ENCODE measurements at places on chromosomes 5 and 9.

- DNase-seq, result no peak
Observed at GRCh38 chr5:15948190-15948589, 231.4 kb downstream of the MARCHF11 start.

- DNase-seq, result no peak
Observed at GRCh38 chr9:115278326-115279035, 160.5 kb upstream of the TNC start.

GRCh38 chr9:11686733-11687132 is 1006.5 kb upstream of the TYRP1 start:
- no peak for DNase-seq

DNA sequence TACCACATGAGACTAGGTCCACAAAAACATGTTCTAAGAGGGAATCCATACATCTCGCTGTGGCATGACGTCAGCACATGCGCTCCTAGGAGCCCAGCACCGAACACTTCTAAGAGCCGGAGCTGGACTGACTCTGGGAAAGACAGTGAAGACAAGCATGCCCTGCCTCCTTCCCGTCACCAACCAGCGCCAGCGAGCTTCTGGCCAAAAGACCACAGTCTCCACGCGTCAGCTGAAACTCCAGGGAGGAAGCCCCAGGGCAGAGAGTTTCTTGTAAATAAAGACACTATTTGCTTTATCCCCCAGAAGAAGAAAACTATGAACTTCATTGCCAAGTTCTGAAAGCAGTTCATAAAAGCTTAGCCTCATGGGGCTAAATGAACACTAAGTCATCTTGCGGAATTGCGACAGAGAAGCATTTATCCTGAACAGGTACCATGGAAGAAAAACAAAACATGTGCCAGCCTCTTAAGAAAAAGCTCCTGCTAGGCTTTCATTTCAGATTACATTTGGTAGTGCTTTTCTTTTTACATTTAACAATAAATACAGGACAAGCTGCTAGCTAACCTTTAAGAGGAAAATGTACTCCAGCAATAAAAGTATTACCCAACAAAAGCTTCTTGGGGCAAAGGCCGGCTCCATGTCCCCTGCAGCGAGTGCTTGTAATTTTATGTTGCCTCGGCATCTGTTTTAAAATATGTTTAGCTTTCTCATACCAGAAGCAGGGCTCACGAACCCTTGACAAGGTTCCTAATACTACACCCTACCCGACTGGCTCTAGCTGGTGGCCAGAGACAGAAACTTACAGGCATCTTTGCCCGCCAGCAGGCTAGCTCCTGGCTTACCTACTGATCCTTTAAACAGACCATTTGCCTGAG is 96.5 kb downstream of the PRRT1B start:
- no peak for DNase-seq

DNA sequence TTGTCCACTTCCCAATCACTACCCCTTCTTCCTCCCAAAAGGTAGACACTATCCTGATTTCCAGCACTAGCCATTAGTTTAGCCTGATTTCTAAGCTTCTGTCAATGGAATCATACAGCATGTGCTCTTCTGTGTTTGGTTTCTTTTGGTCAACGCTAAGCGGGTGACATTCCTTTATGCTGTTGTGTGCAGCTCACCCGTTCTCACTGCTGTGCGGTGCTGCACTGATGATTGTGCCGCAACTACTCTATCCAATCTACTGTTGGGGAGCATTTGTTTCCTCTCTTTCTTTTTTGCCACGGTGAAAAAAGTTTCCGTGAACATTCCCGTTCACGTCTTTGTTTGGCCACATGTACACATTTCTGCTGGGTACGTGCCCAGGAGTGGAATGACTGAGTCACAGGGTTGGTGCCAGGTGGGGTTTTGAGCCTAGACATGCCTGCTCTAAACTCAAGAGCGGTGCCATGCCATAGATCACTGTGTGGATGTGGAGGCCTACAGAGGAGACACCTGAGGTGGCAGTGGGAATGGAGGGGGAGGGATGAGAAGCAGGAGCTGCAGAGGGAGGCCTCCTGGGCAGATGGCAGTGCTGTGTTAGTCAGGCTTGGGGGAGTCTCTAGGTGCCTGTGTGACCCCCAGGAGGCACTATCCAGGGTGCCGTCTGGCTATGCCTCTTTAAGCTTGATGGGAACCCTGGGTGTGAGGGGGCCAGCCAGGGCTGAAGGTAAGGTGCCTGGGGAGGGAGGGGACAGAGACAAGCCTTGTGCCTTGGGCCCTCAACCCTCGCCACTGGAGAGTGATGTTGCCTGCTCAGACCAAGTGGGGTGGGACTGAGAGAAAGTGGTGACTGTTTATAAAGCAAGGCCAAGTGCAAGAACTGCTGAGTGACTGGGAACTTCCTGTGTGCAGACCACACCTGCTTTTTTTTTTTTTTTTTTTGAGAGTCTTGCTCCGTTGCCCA is 11.4 kb upstream of the ANKRD33B start:
- DNase-seq, result no peak

GRCh38 chr5:62093411-62093810 is 212.6 kb upstream of the KIF2A start:
- DNase-seq, result no peak

GRCh38 chr5:152086668-152087067 is 162.0 kb upstream of the GLRA1 start:
- no peak for DNase-seq

DNA sequence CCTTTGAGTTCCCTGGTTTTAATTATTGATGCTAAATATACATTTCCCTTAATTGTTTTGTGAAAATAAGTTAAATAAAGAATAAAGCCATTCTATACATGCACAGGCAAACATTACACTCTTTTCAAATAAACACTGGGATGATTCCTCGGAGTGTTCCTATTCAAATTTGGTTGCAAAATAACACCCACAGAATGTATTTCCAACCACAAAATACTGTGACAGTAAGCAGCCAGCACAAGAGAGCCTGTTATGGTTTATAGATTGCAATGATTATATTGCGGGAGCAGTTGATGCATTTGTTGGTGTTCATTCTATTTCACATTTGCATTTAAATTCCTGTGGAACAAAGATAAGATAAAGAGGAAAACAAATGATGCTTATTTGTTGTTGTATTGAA is 632.6 kb upstream of the WWC1 start:
- no peak for DNase-seq

GRCh38 chr5:179906795-179907555 is 722 bp downstream of the TBC1D9B start:
- peak; percentile 40 for DNase-seq

DNA sequence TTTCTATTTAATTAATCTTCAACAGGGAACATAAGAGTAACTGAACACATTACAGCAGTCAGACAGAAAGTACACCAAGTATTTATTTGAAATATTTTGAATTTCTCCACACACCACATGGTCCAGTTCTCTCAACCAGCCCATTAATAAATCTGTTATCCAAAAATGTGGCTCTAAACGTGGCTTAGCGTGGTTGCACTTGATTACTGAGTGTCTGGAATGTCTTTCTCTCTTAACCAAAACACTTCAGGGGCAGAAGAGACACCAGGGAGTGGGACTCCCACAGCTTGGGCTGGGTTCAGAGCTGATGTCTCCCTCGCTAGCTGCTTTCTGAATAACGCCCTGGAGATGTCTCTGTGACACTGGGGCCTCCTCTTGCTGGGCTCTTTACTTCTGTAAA is 52.6 kb upstream of the FANCC start:
- no peak for DNase-seq

DNA sequence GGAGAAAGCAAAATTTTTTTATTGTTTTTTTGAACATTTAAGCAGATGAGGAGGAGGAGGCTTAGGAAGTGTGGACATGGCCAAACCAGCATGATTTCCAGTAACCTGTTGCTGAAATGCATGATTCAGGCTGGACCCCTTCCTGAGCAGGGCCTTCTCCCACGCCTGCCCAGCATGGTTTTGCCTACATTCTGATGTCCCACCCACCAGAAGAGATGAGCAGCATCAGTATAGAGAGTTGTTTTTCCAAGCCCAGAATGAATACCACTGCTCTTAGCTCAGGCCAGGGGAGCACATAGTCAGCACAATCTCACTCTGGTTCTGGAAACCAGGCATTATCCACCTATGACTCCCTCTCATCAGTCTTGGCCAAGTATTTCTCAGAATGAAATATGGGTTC is 90.1 kb downstream of the PAPPA start:
- DNase-seq, result no peak

DNA sequence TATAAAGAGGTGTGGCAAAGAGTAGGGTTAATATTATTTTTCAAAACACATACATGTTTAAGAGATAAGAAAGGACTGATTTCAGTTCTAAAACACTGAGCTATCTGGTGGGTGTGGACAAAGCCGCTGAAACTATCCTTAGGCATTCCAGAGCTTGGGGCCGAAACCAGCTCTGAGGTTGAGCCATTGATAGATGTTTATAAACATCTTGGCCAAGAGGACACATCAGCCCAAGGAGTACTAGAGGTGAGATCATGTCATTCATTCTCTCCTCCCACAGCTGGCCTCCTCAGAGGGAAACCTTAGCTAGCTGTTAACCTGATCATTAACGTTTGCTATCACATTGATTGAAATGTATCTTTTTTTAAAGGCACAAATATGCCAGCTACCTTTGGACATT is 89.9 kb downstream of the NLN start:
- no peak for DNase-seq

DNA sequence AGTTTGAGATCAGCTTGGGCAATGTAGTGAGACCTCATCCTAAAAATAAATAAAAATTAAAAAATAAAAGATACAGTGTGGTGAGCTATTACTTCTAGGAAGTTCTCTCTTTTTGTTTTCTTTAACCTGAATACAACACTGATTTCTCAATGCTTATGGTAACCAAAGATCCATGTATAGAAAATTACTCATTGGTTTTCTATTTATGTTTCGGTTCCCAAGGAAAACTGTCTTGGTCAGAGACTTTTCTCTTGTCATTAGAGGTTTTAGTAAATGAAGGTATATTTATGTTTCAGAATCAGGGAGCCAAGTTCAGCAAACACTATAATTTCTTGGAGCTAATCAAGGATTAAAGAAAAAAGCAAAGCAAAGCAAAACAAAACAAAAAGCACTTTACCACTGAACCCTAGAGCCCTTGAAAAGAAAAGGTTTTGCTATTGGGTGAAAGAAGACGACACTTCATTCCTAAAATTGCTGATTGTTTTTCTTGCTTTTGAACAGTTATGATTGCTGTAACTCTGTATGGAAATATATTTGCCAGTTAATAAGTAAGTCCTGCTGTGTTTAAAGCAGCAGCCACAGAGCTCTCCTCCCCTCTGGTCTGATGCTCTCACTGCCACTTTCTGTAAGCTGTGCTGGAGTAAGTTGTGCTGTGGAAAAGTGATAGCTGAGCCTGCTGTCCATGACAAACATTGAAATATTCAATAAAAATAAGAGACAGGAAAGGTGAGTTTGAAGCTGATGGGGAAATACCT is 298.2 kb downstream of the CD180 start:
- DNase-seq, result no peak

DNA sequence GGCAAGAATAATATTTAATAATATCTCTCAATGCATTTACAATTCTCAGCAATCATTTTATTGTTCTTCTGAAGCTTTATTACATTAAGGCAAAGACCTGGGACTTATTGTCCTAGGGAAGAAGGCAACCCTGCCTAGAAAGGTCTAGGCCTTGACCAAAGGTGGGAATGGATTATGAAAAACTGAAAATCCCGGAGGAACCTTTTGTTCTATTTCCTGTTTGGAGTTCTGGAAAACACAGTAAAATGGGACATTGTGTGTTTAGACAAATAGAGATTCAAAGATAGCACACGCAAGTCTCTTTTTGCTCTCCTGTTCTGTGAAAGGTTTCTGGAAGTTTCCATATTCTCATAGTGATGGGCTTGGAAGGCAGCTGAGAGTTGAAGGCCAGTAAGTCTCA is 31.1 kb downstream of the BAAT start:
- DNase-seq, result no peak

GRCh38 chr9:29213417-29214153 is 1640.3 kb upstream of the C9orf72 start:
- DNase-seq, result no peak

- DNase-seq, result no peak
Observed at GRCh38 chr9:21871256-21871975, 69.0 kb downstream of the MTAP start.

- DNase-seq, result no peak
Observed at GRCh38 chr9:115212832-115213231, 94.9 kb upstream of the TNC start.

DNA sequence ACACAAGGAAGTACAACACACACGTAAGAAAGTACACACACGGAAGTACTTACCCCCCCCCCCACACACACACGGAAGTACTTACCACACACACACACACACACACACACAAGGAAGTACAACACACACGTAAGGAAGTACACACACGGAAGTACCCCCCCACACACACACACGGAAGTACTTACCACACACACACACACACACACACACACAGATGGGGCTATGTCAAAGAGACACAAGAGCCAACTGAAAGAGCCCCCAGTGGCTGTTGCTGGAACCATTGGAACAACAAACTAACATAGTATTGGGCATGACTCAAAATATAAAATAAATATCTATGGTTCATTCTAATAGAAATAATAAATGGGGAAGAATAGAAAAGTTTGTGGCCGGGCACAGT is 4.9 kb upstream of the MAPK9 start:
- no peak for DNase-seq

GRCh38 chr5:33343676-33344327 is 97.0 kb upstream of the TARS1 start:
- no peak for DNase-seq

DNA sequence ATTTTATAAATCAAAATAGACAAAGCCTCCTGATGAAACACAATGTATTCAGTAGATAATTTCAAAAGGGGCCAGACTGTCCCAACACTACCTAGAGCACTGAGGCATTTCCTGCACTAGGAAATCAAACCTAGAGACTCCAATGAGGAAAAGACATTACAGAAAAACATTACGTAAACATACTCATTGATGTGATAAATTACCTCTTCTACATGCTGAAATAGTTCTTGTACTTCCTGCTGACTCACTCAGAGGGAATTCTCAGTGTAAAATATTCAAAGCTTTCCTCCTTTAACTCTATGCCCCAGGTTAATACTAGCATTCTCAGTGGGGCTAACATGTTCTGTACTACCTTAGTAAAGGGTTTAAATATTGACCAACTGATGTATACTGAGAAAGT is 178.0 kb downstream of the ESM1 start:
- no peak for DNase-seq

DNA sequence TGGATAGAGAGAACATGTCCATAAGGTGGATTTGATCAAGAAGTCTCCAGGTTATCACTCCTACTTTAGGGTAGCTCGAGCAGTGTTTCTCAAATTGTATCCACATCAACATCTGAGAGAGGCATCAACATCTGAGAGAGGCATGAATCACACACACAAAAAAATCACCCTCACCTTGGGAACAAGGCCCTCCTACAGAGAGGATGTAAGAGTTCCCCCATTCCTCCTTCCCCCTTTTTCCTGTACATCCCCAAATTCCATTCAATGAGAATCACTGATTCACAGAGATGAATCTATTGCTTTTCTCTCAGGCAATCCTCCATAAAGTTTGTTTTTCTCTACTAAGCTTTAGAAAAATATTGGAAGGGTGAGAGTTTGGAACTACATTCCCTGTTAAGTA is 233.4 kb upstream of the CDH6 start:
- DNase-seq, result no peak

- DNase-seq, result no peak
Observed at GRCh38 chr5:14223372-14223771, 80.2 kb downstream of the TRIO start.

Data from Kasumi-1 (cell line).